ENCODE measurements at places on chromosomes 11 and 22.

GRCh38 chr22:22168190-22168940, 76.2 kb upstream of the VPREB1 start:
- DNase-seq = no peak

GRCh38 chr11:71183878-71184277, 68.5 kb downstream of the SHANK2 start:
- DNase-seq = no peak

- no peak for DNase-seq
Observed at GRCh38 chr22:22800716-22801115, 86.9 kb upstream of the IGLL5 start.

- DNase-seq = peak; percentile 4
Observed at GRCh38 chr11:119483341-119483880, 60.4 kb upstream of the THY1 start.

- no peak for DNase-seq
Observed at GRCh38 chr11:46615756-46616155, 1.3 kb downstream of the HARBI1 start.

DNA sequence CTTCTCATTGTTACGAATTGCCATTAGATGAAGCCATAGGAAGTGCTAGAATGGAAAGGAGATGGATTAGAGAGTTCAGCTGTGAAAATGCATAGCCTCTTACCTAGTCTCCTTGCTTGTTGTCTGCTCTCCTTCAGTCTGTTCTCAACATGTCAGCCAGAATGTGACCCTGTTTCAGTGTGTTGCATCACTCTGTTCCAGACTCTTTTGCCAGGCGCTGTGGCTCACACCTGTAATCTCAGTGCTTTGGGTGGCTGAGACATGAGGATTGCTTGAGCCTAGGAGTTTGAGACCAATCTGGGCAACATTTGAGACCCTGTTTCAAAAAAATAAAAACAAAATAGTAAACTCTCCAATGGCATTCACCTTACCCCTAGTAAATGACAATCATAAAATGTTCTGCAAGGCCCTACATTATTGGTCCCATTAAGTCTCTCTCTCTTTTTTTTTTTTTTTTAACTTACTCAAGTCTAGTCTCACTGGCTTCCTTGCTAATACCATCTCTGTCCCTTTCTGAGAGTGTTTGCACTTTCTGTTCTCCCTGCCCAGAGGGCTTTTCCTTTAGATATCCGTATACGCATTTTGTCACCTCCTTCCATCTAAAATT, 39.4 kb downstream of the CYP2R1 start:
- no peak for DNase-seq

DNA sequence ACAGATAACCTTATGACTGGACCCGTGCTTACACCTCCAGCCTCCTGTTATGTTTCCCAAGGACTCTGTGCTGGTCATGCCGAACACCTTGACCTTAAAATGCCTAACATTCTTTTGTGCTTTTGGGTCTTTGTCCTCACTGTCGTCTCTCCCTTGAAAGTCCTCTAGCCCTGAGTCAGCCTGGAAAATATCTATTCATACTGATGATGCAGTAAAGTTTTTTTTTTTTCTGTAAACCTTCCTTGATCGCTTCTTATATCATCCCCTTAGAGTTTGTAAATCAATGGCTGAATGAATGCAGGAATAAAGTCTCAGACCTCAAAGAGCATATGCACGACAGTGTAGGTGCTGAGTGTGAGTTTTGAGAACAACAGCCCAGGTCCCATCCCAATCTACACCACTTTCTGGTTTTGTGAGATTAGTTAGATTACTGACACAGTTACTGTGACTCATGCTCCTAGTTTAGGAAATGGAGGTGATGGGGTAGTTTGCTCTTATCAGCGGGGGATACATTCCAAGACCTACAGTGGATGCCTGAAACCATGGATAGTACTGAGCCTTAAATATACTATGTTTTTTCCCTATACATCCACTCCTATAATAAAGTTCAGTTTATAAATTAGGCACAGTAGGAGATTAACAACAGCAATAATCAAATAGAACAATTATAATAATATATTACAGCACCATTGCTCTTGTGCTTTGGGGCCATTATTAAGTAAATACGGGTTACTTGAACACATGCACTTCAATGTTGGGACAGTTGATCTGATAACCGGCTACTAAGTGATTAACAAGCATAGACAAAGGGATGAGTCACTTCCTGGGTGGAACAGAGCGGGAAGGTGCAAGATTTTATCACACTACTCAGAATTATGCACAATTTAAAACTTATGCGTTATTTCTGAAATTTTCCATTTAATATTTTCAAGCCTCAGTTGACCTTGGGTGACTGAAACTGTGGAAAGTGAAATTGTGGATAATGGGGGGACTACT, 8.6 kb downstream of the TCN1 start:
- DNase-seq = no peak

- DNase-seq = peak; percentile 50
Observed at GRCh38 chr11:64638018-64638665, 47.1 kb downstream of the SLC22A12 start.

DNA sequence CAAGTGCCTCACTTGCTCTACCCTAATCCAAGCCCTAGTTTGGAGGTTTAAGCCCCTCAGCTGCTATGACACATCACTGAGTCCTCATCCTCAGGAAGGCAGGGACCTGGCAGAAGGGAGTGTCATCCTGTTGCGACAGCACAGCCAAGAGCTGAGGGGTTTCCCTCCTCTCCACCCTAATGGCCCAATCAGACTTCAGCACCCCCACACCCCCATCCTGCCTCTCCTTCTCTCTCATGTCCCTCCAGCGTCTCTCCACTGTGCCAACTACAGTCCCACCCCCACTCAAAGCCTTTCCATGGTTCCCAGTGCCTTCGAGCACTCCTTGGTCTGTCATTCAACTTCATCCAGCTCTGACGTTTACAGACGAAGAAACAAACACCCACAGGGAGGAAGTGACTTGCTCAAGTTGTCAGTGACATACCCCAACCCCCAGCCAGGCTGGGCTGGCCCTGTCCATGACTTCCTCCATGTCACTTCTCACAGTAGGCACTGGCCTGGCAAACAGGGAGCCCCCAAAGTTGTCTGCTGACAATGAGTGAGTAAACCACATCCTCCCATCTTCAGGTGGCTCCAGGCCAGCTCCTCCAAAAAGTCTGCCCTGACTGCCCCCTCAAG, 15.6 kb downstream of the ARAP1 start:
- DNase-seq = no peak

GRCh38 chr11:117570701-117571100, 226.3 kb downstream of the DSCAML1 start:
- DNase-seq = no peak

DNA sequence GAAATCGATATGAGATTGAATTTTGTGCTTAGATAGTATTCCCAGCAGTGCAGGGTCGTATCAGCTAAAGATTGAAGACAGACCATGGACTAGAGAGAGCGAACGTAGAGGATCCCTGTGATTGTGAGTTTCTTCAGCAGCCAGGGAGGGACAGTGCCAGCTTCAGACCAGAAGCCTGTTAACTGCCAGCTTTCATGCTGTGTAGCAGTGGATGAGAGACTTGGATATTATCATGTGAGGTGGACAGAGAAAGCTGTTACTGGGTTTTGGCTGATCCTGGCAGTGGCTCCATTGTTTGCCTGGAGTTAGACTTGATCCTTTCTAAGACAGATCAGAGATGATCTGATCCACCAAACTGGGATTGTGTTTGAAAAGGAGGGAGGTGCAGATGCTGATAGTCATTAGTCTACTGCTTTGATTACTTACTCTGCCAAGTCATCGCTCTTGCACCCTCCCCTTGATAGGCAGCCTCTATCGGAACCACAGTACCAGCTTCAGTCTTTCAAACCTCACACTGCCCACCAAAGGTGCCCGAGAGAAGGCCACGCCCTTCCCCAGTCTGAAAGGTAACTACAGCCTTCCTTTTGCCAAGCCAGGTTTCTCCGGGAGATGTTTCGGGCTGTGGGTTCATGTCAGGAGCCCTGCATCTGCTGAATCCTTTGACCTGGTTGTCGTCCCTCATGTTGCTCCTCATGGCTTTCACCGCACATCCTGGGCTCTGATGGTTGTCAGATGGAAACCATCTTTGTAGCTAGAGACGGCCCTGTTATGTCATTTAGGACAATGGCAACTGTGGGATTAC, 16.2 kb downstream of the MADD start:
- no peak for DNase-seq

DNA sequence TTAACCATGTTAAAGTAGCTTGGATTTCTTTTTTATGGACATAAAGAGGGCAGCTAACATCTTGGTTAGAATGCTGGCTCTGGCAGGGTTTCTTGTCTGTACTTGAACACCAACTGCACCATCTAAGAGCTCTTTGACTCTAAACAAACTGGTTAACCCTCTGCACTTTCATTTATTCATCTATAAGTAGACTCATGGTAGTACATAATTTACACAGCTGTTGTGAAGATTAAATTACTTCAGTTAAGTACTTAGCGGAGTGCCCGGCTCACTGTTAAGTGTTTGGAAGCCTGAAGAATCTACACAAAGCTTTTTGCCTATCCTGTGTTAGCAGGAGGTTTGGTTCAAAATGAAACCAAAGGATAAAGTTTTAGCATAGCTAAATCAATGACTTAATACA, 846.2 kb upstream of the API5 start:
- DNase-seq = no peak

- DNase-seq = no peak
Observed at GRCh38 chr11:85634747-85635146, 6.4 kb downstream of the TMEM126B start.

- DNase-seq = no peak
Observed at GRCh38 chr11:95688015-95688414, 101.6 kb downstream of the FAM76B start.

- no peak for DNase-seq
Observed at GRCh38 chr11:107851704-107852310, 6.8 kb downstream of the SLC35F2 start.

DNA sequence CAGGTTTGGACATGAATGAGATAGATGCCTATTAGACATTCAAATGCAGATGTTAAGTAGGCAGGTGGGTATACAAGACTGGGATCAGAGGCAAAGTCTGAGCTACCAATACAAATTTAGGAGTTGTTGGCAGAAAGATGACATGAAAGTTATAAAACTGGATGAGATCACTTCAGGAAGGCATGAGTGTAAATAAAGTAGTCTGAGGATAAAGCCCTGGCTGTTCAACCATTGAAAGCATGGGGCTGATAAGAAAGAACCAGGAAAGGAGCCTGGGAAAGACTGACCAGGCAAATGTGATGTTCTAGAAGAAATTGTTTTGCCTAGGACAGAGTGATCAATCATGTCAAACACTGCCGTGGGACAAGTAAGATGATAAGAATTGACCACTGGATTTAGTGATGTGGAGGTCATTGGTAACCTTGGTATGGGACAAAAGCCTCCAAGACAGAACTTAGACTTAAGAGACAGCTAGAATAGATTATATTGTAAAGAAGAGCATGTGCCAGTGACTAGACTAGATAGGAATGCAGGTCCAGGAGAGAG, 98.5 kb downstream of the EHF start:
- DNase-seq = no peak

- peak; percentile 56 for DNase-seq
Observed at GRCh38 chr22:29478326-29479276, 1.4 kb upstream of the NEFH start.

DNA sequence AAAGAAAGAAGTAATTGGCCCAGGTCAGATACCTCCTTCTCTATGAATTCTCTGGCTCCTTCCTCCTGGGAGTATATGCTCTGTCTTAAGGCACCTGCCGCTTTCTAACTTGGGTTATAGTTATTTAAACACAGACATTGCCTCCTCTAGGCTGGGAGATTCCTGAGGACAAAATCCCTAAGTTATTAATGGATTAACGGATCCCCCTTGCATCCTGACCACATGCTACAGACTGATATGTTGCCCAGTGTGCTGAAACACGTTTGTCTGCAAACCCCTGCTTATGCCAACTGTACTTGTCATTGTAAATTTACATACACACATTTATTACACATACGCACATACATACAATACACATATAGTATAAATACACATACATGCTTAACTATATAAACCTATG, 35.3 kb downstream of the PACSIN2 start:
- no peak for DNase-seq

- no peak for DNase-seq
Observed at GRCh38 chr11:130761560-130762220, 154.6 kb downstream of the SNX19 start.

GRCh38 chr22:40855071-40855978, 1.1 kb downstream of the ST13 start:
- no peak for DNase-seq

DNA sequence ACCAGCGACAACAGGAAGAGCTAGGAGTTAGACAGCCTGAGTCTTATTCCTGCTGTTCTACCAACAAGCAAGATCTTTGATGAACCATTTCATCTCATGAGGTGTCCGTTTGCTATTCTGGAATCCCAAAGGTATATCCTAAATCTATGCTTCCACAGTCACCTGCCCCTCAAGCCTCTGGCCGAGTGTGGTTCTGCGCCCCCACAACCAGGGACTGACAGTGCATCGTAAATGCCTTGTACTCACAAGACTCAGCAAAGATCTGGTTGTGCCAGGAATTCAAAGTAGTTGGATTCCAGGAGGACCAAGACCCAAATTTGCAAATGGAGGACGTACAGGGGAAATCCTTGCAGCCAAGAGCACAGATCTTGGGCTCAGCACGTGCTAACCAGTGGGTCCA, 47.5 kb upstream of the JAM3 start:
- DNase-seq = no peak

- DNase-seq = no peak
Observed at GRCh38 chr11:75539459-75540334, 14.0 kb upstream of the GDPD5 start.

GRCh38 chr22:28115426-28115825, 196.4 kb upstream of the PITPNB start:
- no peak for DNase-seq

DNA sequence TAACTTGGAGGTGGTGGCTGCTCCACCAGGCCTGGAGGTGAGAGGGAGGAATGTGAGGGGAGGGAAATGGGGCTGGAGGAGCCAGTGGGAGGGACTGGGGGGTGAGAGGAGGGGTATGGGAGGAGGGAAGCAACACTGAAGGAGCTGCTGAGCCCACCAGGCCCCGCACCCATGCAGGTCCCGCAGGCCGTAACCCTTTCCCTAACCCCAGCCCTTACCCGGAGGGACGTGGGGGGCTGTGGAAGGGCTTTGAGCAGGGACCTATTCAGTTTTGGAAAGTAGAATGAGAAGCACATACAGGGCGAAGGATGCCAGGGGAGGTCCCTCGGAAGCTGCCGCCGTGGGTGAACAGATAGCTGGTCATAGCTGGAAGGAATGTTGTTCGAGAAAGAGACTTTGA, 33.9 kb upstream of the CRYBB3 start:
- DNase-seq = no peak

- DNase-seq = no peak
Observed at GRCh38 chr22:27799827-27800249, 1.7 kb downstream of the MN1 start.

DNA sequence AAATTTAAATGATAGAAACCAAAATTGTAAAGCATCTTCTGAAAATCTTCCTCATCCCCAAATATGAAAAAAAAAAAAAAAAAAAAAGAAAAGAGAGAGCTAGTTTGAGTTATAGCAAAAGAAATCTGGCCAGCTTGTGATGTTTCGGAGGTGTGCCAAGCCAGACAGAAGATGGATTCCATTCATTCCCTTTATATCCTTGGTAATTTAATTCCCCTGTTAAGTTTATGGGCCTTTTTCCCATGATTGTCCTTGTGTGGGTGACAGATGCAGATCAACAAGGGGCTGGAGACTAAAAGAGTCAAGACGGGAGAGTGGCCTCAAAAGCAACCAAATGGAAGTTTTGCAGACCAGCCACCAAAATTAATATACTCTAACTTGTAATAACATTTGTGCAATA, 47.6 kb upstream of the PARVA start:
- no peak for DNase-seq

All from mesothelial cell of epicardium (in vitro differentiated cells).